ENCODE measurements at places on chromosomes 16 and 17.

GRCh38 chr16:12474806-12475410, 328.8 kb downstream of the CPPED1 start:
- DNase-seq, result no peak

GRCh38 chr17:62870552-62870971, 62.4 kb upstream of the MARCHF10 start:
- DNase-seq, result no peak

DNA sequence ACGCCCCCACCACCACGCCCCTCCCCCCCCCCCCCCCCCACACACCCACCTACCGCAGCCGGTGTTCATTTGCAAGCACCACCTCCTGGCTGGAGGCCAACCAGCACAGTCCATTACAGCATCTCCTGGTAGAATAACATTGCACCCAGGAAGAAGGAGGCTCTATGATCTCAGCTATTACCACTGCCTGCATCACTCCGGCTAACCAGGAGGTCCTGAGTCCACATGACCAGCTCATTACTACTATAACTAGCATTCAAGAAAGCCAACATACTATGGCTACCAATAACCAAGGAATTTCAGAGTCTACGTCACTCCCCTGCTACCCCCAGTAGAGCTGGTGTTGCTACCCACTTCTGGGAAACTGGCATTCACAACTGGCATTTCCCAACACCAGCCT, 81.1 kb upstream of the ALOX12 start:
- DNase-seq, result no peak

GRCh38 chr16:55189682-55190636, 134.0 kb upstream of the IRX6 start:
- DNase-seq, result no peak

GRCh38 chr17:78664476-78665386, 87.5 kb upstream of the DNAH17 start:
- no peak for DNase-seq

GRCh38 chr16:80058214-80058613, 457.7 kb upstream of the MAF start:
- DNase-seq, result no peak

DNA sequence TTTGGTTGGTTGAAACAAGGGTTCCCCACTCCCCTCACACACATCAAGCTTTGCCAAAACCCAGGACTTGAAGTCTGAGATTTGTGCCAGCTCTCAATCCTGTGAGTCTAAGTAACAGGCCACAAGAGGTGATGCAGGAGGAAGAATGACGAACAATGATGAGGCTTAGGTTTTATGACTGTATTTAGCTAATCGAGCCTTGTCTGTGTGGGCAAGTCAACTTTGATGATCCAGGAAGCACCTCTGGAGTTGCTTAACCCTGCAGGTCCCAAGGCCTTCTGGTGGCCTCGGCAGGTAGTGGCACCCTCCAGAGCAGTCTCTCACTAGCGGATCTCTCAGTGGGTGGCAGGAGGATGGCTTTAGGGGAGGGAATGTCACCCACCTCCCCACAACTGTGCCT, 28.7 kb downstream of the CDK5RAP3 start:
- DNase-seq, result no peak

DNA sequence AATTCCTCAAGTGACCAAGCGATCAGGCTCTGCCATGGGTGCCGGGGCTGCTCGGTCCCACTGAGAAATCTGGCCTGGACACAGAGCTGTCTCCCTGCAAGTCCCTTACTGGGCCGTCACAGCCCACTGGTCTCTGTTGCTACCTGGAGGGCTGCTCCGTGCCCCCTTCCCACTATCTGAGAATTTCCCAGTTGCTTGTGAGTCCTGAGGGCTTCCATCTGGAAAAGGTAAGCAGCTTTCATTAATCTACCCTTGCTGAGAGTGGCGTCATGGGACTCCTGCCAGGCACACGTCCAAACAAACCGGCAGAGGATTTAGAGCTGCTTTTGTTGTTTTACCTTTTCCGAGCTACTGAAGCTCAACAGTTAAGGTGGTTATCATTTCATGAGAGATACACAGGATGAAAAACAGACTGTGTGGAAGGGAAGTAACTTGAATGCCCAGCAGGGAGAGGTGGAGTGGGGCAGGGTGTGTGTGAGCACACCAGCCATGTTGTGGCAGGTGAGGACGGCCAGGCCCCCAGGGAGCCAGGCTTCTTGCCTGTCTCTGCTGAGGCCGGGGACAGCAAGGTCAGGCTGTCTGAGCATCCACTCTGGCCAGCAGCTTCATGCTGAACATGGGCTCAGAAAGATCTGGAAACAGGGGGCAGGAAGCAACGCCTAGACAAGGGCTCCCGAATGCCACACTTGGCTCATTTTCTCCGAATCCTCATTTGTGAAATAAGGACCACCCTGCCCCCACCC, 50.6 kb downstream of the GTF3C1 start:
- no peak for DNase-seq

GRCh38 chr17:2125013-2125535, 70.2 kb downstream of the HIC1 start:
- DNase-seq, result no peak

- no peak for DNase-seq
Observed at GRCh38 chr17:74128456-74129211, 74.8 kb upstream of the RPL38 start.

DNA sequence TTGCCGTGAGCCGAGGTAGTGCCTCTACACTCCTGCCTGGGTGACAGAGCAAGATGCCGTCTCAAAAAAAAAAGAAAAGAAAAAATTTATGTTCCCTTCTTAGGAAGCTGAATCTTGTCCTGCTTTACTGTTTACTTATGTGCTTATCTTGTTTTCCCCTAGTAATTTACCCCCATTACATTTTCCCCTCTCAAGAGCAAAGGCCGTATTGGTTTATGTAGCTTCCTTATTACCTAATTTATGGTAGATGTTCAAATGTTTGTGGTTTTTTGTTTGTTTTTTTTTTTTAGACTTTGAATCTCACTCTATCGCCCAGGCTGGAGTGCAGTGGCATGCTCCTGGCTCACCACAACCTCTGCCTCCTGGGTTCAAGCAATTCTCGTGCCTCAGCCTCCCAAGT, 10.3 kb upstream of the SLC52A1 start:
- DNase-seq, result no peak

DNA sequence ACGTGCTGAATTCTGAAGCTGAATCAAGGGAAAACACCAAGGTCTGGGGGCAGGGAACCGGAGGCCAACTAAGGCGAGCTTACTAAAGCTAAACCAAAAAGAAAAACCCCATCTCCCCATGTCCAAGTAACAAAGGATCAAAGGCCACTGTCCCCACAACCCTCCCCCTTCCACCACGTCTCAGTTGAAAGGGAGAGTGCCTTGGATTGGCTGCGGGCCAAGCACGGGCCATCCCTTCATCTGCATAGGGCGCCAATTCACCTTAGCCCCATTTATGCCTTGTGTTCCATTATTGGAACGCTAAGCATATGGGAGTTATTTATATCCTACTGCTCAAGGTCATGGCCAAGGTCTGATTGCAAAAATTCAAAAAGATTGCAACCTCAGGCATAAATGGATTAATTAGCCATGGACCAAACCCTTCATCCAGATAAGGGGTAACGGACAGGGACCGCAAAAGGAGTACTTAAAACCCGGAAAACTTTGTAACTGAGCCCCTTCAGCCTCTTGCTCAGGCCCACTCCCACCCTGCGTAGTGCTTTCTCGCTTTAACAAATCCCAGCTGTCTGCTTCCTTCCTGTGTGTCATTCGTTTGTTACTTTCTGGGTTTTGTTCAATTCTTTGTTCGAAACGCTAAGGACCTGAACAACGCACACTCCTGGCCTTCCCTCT, 740 bp upstream of the ATP6V0D1 start:
- no peak for DNase-seq
